ENCODE measurements at places on chromosomes 4 and X.

GRCh38 chr4:158914218-158914617, 145.4 kb downstream of the FNIP2 start:
- no peak for DNase-seq

GRCh38 chr4:147831551-147832171, 99.8 kb downstream of the ARHGAP10 start:
- peak; percentile 26 for DNase-seq

- DNase-seq: no peak
Measured at GRCh38 chr4:102324730-102325129, 20.6 kb downstream of the SLC39A8 start.

GRCh38 chr4:66872661-66873060, 672.6 kb downstream of the CENPC start:
- DNase-seq: no peak

DNA sequence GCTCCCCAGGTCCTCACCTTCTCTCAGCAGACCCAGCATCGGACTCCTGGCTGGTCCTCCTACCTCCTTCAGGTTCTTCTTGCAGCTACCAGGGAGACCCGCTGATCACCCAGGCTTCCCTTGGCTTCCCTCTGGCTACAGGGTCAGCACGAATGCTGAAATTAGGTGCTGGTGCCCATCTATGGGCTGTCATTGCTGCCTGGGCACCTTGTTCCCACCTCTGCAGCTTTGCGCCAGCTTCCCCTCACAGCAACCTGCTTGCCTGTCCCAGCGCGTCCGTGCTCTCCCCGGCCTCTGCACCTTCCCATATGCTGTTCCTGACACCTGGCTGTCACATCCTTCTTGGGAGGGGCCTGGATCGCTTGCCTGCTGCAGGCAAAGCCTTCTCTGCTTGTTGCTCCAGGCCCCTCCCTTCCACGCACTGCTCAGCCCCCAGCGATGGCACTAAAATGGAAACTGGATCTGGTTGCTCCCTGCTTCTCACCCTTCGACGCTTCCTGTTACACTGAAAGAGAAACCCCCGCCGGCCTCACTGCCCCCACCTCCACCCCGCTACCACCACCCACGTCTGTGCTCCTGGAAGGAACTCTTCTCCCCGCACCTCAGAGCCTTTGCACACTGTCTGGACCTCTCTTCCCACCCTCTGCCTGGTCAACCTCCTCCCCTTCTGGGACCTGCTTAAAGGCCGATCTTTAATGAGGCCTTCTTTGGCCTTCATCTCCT, 22.2 kb downstream of the C4orf50 start:
- no peak for DNase-seq

DNA sequence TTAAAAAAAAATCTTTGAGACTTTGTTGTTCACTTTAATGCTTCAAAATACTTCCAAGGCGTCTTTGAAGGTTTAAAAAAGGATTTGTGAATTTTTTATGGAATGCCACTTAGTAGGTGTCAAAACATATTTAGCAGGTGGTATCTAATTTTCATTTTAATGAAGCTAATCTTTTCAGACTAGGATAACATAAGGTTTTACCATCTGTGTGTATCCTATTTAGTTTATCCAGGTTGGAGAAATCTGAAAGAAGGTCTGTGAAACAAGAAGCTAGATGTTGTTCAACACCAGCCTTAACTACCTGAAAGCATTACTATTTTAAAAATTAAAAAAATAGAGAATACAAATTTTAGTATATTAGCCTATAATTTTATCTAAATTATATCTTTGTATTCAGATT, 193.4 kb downstream of the GRID2 start:
- DNase-seq: no peak

- DNase-seq: no peak
Measured at GRCh38 chr4:142101401-142101800, 465.0 kb downstream of the IL15 start.

GRCh38 chr4:86965019-86965976, 30.5 kb downstream of the AFF1 start:
- DNase-seq: no peak

DNA sequence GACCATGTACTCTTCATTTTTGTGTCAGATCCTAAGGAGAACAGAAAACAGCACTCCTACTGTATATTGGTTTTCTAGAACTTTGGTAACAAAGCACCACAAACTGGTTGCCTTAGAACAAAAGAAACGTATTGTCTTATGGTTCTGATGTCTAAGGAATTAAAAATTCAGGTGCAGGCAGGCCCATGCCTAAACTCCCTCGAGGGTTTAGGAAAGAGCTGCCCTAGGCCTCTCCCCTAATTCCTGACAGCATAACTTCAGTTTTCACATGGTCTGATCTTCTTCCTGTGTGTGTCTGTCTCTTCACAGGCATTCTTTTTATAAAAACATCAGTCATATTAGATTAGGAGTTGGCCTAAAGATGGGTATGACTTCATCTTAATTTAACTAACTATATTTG, 1093.6 kb downstream of the TECRL start:
- DNase-seq: no peak
